Sciatic nerve (tissue), 2 donors: ENCODE measurements at places on chromosomes 6 and 20.

DNA sequence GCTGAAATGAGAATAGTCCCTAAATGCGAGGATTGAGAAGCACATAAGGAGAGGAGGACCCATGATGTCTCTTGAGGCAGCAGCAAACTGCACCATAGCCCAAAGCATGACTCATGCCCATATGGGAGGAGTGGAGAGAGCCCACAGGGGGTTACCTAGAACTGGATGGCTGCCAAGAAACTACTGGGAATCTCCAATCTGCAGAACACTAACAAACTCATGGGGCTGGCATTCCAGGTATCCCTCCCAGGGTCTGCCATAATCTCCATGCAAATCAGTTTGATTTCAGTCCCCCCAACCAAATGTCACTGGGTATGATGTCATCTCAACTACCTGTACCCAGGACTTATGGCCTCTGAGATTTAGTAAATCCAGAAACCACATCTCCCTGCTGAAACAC is 410.5 kb downstream of the PTPRT start:
- DNase-seq: no peak

- DNase-seq: no peak
Measured at GRCh38 chr6:62042429-62042828, 243.6 kb downstream of the KHDRBS2 start.

GRCh38 chr6:47352966-47353365 is 43.3 kb upstream of the TNFRSF21 start:
- no peak for DNase-seq

DNA sequence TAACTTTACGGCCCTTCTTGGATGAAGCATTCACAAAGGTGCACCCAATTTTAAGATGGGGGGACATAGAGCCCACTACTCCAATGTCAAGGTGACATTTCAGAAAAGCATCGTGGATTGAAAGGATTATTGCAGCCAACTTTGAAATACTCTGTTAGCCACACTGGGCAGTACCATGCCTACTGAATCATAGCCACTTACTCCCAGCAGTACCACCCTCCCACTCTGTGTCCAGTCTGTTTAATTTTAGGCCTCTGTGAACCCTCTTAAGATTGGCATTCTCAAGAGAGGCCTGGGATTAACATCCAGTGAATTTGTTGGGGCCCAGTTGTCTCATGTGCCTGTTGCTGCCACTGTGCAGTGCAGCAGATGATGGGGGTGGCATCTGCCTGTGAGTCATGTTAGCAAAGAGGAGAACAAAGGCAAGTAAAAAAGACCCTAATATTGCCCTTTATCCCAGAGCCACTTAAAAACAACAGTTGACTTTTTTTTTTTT is 11.2 kb upstream of the HDAC2 start:
- DNase-seq: no peak

- no peak for DNase-seq
Measured at GRCh38 chr6:154319231-154319858, 37.3 kb downstream of the IPCEF1 start.

- DNase-seq: no peak
Measured at GRCh38 chr6:111745186-111745585, 128.1 kb downstream of the FYN start.

- no peak for DNase-seq
Measured at GRCh38 chr6:53992522-53992921, 118.7 kb upstream of the MLIP start.

DNA sequence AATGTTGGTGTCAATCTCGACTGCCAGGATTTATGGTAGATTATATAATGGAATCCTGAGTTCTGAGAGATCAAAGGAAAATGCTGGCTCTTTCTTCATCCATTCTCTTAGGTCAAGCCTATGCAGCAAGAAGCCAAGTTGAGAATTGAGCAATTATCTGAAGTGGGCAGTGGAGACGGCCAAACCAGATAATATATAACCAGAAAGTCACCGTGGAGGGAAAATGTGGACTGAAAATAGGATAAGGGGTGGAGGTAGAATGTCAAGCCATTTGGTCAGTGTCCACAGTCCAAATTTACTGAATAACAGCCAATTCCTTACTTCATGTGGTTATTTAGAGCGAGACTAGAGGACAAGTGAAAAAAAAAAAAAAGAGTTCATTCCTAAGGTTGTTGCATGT is 107.8 kb upstream of the ESR1 start:
- DNase-seq: no peak

GRCh38 chr6:35376281-35376680 is 33.9 kb downstream of the PPARD start:
- no peak for DNase-seq

DNA sequence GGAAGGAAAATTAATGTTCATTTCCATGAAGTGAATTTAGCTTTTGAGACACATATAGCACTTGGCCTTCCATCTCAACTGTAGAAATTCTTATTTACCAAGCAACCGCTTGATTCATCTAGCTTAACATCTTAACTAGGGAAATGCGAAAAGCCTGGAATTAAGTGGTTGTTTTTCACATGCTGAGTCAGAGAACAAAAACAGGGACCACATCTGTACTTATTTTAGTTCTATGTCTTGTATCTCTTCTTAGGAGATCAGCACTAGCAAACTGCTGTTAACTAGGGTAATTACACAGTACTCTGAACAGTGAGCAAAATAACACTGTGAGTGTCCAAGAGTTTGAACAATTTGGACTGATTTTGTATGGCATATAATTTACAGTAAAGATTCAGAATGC is 590.9 kb upstream of the NRSN1 start:
- DNase-seq: no peak

- no peak for DNase-seq
Measured at GRCh38 chr6:109655761-109656262, 35.2 kb downstream of the AK9 start.
